ENCODE measurements at places on chromosomes 6 and 20.

DNA sequence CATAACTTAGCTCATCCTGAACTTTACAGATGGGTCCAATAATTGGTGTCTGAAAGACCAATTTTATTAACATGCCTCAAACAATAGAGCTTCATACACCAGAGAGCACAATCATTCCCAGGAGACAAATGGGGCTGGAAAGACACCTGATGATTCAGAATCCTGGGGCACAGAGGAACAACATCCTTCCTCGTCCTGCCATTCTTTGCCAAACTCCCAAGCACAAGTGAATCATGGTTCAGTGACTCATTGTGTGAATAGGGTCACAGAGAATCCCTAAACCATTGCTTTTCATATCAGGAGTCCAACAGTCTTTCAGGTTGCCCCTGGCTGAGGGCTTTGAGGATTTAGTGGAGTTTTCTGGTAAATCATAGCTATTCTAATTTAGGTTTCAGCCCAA lies 266.4 kb upstream of the BMP2 start:
- no peak for DNase-seq

DNA sequence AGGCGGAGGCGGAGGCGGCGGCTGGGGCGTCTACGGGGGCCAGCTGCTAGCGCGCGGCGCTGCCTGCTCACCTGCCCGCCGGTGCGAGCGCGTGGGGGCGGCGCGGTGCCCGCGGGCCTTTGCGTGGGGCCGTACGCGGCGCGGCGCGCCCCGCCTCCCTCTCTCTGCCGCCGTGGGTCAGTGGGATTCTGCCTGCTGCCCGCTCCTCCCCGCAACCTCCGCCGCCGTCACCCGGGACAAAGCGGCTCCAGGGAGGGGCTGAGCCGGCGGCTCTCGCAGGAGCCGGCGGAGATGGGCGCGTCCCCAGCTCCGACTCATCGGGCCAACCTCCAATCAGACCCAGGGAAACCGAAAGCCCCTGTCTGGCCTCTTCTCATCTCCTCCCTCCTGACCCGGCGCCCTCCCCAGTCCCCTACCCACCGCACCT lies at the start of gene RCAN2:
RCAN2 (minus strand) TSS at position 249 of the 427 bp plus-strand sequence.
- DNase-seq, result peak; percentile 58

GRCh38 chr20:44528309-44528708 lies 6.4 kb upstream of the SERINC3 start:
- no peak for DNase-seq

DNA sequence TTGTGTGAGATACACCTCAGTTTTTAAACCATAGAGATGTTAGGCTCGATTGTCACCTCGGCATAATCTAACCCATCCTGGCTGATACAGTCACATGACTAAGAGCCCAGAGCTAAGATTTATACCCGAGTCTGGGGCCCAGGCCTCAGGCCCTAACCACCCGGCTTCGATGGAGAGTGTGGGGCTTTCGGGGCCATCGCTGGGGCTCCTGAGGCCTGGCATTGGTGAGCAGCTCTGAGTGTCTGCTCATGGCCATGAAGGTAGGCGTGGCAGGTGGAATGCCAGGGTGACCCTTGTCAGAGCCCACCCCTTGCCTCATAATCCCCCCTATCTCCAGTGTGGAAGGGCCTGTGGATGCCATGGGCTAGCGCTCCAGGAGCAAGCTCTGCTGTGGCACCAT lies 164.3 kb downstream of the BMP7 start:
- DNase-seq, result no peak

- no peak for DNase-seq
Measured at GRCh38 chr6:34928220-34928619, 39.2 kb downstream of the ANKS1A start.

- no peak for DNase-seq
Measured at GRCh38 chr6:7176208-7176607, 68.4 kb downstream of the RREB1 start.

- DNase-seq, result no peak
Measured at GRCh38 chr6:137661601-137662000, 167.4 kb upstream of the OLIG3 start.

GRCh38 chr20:47672886-47673670 lies 112.2 kb downstream of the SULF2 start:
- no peak for DNase-seq

DNA sequence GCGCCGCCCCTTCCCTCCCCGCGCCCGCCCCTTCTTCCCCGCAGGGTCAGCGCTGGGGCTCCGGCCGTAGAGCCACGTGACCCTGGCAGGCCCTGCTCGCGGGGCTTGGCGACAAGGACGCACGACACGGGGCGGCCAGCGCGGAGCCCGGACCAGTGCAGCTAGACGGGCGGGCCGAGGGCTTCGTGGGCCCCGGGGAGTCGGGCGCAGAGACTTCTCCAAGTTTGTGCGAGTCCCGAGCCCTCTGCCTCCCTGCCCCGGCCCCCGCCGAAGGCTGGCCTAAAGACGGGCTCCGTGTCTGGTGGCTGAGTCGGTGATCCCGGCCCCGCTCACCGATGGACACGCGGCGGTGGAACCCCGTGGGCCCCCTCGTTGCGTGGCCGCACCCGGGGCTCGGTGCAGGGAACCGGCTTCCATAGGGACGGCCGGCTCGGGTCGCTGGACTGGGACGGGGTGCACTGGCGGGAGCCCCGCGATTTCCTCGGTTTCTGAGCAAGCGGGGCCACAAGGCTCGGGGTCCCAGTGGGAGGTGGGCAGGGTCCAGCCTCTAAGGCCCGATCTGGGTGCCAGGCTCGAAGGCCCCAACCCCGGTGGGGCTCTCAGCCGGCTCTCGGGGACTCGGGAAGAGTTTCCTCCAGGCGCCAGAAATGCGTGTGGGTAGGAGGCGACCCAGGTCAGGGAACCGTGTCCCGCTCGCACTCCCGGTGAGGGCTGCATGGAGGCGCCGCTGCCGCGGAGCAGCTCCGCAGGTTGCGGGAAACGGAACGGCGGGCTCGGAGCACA lies 452 bp upstream of the GATA5 start:
- no peak for DNase-seq

DNA sequence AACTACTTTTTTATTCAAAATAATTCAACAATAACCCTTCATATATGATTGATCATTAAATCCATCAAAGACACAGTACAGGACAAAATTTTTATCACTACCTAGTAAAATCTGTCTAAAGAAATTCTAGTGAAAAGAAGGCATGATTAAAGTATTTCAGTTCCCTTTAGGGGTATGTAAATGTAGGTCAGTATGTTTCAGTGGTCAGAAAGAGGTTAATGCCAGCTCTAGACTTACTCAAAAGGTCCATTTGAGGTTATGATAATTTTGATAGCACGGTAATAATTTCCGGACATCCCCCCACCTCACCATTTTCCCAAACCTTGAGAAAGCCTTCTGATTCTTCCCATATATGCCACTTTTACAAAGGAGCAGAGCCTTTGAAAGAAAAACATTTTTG lies 193.5 kb upstream of the ID4 start:
- no peak for DNase-seq

- DNase-seq, result no peak
Measured at GRCh38 chr20:18783385-18783959, 30.1 kb upstream of the SCP2D1 start.
